ENCODE measurements at places on chromosomes 1 and 21.

GRCh38 chr21:45990741-45991605, 9.4 kb downstream of the COL6A1 start:
- no peak for DNase-seq

- DNase-seq = no peak
These were observed 167.0 kb downstream of the C1orf21 start for GRCh38 chr1:184553845-184554244.

GRCh38 chr1:101697072-101697471, 299.7 kb downstream of the OLFM3 start:
- no peak for DNase-seq

DNA sequence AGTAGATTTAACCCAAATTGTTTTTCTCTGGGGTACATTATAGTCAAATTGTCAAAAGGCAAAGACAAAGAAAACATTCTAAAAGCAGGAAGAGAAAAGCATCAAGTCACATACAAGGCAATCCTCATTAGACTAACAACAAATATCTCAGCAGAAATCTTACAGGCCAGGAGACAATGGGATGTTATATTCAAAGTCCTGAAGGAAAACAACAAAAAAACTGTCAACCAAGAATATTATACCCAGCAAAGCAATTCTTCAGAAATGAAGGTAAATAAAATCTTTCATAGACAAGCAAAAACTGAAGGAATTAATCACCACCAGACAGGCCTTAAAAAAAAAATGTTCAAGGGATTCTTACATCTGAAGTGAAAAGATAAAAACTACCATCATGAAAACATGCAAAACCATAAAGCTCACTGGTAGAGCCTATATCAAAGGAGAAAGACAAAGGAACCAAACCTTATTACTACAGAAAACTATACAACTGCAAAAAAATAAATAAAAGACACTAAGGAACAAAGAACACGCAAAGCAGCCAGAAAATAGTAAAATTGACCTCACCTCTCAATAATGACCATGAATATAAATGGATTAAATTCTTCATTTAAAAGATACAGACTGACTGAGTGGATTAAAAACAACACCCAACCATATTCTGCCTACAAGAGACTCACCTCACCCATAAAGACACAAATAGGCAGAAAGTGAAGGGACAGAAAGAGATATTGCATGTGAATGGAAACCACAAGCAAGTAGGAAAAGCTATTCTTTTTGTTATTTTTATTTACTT, 113.8 kb upstream of the ZC3H11B start:
- DNase-seq = no peak

DNA sequence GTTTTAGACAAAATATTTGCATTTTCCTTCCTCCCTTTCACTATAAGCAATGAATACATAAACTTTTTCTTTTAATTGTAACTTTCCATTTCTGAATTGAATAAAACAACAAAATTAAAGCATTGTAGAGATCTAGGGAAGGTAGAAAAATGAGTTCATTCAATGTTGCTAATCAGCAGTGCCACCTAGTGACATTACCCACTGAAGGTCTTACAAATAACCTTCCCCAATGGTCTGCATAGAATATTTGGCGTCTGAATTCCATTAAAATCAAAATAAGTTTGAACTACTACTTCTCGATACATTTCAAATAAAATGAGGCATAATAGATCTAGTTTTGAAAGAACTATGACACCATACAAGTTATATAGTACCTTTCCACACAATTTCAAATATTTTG, 19.6 kb downstream of the FH start:
- DNase-seq = no peak

GRCh38 chr1:184705271-184705670, 49.4 kb downstream of the EDEM3 start:
- no peak for DNase-seq

- DNase-seq = no peak
These were observed 61.3 kb downstream of the ROR1 start for GRCh38 chr1:63835128-63835527.

- peak; percentile 53 for DNase-seq
These were observed 8.7 kb upstream of the DUSP12 start for GRCh38 chr1:161740921-161741320.

DNA sequence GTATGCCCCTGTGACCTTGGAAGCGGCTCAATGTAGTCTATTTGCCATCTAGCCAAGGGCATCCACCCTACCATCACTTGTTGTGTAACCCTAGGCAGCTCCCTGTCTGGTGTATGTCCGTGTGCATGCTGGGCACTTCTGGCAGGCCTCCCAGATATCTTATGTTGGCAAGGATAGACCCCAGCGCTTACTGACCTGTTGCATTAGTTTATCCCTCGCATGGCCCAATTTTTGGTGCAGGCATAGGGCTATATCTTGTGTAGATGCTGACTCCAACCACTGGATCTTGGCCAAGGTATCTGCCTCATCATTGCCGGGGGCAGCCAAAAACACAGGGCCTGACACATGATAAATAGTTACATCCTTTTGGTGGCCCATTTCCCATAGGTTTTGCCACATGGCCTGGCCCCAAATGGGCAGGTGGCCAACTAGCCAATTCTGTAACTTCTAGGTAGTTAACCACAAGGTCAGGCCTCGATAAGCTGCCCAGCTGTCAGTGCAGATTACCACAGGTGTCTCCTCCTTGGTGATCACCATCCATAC, 14.0 kb upstream of the TBX19 start:
- DNase-seq = no peak

DNA sequence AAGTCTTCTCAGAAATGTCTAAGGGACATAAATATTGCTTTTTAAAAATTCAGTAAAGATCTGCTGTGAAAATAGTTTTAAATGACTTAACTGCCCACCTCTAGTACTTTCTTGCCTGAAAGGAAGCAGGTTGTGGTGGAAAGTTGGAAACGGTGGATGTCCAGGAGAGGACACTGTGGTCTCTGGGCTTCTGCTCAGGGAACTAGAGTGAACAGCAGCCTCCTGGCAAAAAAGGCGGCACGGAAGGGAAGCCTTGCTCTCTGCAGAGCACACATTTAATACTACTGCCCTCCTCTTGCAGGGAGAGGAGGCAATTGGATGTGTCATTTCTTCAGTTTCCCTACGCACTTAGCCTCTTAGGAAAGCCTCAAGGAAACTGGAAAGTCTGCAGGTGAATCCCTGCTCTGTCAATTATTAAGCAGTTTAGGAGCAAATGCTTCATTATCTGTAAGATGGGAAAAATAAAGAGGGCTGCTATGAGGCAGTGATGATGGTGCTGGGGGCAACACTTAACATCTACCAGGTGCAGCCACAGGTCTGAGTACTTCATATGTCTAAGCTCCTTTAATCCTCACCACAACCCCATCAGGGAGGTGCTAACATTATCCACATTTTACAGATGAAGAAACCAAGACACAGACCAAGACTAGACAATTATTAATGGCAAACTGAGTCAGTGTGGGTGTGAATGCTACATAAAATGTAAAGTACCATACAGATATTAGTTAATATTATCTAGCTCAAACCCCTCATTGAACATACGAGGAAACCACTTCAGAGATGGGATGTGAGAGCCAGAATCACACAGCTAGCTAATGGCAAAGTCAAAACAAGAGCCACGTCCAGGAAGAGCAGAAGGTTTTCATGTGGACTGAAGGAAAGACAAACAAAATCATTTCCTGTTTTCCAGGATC, 108.9 kb upstream of the ADAR start:
- DNase-seq = no peak

All from suppressor macrophage (primary cell).